ENCODE measurements at places on chromosomes 7 and 10.
A peak's percentile ranks its signal among the peaks of the same experiment; 100 is the strongest.

- peak; percentile 73 for DNase-seq
Observed at GRCh38 chr10:33193057-33193700, 141.3 kb downstream of the NRP1 start.

DNA sequence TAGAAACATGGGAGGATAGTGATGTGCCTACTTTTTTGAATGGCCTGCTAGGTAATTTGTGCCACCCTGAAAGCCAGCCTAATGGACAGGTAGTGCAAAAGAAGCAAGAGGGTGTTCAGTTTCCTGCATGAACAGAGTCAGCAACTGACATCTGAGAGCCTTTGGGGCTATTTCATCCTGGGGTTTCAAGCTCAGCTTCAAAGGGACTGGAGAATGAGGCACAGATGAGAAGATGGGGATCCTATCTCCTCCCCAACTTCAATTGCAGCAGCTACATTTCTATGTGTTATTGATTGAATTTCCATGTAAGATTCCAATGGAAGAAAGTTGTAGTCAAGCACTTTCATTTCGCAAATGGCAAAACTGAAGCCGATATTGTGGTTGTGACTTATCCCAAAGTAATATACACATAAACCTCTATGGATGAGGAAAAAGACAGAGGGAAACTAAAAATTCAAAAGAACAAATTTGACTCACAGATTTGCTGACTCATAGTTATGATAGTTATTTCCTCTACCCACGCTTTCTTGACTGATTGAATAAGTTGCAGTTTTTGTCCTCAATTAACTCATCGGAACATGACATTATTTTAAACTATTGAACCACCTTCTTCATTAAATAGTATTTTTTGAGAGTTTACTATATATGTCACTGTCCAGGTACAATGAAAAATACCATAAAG, 42.6 kb upstream of the NRP1 start:
- no peak for DNase-seq

DNA sequence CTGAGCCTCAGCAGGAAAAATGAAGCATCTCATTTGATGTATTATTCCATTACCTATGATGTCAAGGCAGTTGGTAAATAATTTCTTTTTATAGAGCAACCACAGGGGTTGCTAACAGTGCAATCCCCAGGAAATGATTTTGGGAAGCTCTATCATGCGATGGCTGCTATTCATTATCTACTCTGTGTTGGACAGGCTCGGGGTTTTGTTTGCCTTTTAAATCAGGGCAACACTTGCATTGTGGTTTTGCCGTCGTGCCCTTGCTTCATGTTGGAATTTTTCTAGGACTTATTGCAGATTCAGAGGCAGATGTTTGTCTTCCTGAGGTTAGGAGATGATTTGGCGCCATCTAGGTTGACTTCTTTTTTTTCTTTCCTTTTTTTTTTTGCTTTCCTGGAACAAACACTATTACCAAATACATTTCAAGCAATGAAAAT, 128.4 kb downstream of the BICC1 start:
- DNase-seq, result no peak

DNA sequence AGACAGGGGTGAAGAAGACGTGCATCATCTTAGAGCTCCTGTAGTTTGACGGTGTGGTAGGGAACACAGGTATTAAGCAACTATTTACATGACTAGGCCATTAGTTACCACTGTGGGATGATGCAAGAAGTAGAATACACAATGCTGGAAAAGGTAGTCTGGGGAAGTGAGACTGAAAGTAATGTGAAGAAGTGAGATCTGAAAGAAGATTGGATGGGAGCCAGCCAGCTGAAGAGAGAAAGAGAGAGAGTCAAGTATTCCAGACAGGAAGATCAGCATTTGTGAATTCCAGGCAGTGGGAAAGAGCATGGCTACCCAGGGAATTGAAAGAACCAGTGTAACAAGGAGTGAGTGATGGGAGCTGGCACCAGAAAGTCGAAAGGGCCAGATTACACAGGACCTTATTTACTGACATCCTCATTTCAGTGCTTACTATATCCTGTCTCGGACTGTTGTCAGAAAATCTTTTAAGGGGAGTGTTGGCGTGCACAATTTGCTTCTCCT, 4.0 kb upstream of the CFAP58 start:
- no peak for DNase-seq

DNA sequence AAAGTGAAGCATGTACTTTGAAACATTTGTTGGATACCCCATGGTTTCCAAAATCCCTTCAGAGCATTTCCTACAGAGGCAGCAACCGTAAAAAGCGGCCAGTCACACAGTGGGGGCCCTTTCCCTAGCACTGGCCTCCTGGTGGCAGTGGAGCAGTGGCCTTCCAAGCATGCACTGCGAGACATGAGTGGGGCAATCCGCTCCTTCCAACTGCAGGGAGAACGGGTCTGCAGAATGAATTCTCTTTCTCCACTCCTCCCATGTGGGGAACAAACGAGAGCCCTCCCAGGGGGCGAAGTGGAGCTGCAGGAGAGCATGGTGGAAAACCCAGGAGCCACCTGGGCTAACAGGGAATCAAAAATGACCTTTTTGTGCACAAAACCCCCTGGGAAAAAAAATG, 542.9 kb upstream of the GALNT17 start:
- DNase-seq, result no peak

- no peak for DNase-seq
Observed at GRCh38 chr10:13815756-13816155, 229.0 kb downstream of the PRPF18 start.

GRCh38 chr10:48478980-48479811, 125.7 kb downstream of the ARHGAP22 start:
- DNase-seq, result no peak

DNA sequence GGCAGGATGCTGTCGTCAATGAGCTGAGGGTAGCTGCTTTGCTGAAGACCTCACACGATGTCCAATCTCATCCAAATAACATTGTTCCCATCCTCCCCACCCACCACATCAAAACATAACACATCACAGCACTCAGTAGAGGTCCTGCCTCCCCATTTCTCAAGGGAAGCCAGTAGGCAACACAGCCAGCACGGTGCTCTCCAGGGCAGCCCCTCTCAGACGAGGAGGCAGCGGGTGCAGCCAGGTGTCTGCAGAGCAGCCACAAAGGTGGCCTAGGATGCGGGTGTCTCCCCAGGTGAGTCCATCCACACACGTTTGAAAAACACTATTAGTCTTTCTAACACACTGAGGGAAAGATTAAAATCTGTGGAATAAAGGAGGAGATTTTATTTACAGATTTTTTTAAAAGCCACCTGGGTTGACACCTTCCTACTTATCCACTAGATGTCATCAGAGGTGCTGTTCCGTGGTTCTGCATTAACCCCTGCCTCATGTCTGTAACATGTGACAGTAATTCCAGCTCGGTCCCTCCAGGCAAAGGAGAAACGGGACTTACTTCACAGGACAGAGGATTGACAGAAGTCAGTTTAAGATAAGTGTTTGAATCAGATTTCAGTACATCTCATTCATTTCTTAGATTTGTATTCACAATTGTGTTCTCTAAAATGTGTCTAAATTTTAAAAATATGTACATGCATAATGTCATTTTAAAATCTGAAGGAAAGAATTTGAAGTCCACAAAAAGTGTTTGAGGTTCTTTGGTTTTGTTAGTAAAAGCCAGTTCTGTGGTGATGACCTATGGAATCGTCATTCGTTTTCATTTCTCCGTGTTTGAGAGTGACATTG, 68.0 kb downstream of the LANCL2 start:
- no peak for DNase-seq

GRCh38 chr7:150385302-150385723, 6.2 kb downstream of the ZNF775 start:
- no peak for DNase-seq

DNA sequence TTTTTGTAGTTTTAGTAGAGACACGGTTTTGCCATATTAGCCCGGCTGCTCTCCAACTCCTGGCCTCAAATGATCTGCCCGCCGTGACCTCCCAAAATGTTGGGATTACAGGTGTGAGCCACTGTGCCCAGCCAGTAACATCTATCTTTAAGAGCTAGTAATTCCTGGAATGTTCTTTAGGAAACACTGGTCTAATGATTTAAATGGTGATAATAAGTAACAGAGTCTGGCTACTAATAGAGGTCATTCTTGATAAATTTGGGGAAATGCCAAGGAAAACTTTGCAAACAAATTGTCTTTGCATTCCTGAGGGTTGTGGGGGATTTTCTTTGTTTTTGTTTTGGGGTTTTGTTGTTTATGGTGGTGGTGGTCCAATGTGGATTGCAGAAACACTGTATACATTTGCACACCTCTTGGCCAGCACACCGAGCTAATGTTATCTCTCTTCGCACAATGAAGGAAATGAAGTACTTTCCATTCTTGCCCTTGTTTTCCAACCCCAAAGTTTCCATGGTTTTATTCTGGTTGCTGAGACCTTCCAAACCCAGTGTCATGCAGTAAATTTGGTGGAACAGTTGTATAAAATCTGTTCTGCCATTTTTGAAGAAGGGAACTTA, 51.3 kb upstream of the WIPF3 start:
- DNase-seq, result no peak

DNA sequence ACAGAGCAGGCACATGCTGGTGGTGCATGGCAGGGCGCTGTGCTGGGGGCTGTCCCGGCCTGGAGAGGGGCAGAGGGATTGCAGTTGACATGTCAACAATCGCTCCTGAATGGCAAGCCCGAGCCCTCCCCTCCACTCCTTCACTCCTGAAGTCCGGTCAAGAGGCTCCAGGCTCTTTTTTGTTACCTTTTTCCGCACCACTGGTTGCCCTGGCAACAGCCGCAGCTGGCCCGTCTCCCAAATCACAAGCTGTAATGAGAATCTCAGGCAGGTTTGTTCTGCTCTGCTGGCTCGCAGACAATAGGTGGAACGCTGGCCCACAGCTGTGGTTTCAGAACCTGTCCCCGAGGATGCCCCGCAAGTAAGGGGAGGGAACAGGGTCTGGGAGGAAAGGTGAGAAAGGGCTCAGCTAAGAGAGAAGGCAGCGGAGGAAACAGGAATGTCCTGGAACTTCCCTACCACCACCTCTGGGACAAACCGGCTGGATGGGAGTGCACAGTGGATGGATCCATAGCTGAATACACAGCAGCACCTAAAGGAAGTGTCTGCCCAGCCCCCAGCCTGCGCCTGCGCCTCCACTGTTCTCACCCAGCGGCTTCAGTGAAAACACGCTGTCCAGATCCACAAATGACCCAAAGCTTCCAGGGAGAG, 58.9 kb downstream of the CALML3 start:
- no peak for DNase-seq

GRCh38 chr10:30436671-30437030, 2.7 kb downstream of the MAP3K8 start:
- DNase-seq, result no peak

DNA sequence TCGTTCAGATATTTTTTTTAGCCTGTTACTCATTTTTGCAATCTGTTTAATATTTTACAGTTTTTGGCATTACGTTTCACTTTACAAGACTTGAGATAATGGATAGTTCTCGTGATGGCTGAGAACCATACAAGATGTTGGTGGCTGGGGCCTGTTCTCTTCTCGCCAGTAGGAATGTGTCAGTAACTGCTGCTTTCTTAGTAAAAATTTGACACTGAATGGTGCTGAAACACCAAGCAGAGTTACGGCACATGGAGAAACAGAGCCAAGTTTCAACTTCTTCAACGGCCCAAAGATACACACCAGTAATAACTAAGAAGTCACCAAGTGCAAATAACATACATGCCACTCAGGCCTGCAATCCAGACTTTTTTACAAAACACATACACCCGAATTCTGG, 130.4 kb downstream of the NRP1 start:
- DNase-seq, result no peak

- DNase-seq, result no peak
Observed at GRCh38 chr7:108136191-108136688, 6.1 kb upstream of the LAMB4 start.

GRCh38 chr10:89235073-89235798, 16.3 kb downstream of the LIPA start:
- DNase-seq, result no peak

DNA sequence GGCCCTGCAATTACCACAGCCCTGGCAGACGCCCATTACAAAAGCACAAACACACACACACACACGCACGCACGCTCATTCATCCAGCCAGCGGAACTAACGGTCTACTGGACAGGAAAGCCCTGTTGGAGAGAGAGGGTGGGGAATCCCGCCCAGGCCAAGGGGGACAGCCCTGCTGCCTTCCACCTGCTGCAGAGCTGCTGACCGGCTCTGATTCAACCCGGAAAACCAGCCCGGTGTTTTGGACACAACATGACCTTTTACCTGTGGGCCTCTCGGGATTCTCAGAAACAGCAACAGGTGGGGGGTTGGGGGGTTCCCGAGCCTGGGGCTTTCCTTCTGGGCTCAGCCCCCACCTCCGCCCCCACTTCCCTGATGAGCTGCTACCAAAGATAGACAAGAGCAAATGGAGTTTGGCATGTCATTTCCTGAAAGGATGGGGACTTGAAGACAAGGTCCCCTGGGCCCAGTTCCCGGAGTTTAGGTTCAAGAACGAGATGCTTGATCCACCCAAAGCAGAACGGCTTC, 18.5 kb upstream of the SERPINE1 start:
- no peak for DNase-seq

GRCh38 chr10:96352582-96352981, 6.2 kb downstream of the OPALIN start:
- DNase-seq, result no peak

DNA sequence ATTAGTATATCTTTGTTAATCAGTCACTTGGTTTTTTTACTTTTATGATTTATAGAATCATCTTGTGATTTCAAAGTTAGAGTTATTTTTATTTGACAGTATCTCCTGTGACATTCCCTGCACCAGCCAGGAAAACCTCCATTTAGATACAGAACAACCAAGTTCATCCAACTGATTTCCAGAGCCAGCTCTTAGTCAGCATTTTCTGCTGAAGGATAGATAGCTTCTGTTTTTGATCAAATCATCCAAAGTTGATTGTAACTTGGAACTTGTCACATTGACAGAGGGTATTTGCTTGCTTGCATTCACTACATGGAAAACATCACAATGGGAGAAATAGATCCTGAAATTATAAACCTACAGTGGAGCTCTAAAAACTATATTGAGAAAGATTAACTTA, 122.6 kb downstream of the PON1 start:
- DNase-seq, result no peak

- DNase-seq, result no peak
Observed at GRCh38 chr10:88791924-88792323, 10.6 kb upstream of the LIPM start.

GRCh38 chr10:100146875-100147650, 38.8 kb downstream of the ERLIN1 start:
- no peak for DNase-seq

DNA sequence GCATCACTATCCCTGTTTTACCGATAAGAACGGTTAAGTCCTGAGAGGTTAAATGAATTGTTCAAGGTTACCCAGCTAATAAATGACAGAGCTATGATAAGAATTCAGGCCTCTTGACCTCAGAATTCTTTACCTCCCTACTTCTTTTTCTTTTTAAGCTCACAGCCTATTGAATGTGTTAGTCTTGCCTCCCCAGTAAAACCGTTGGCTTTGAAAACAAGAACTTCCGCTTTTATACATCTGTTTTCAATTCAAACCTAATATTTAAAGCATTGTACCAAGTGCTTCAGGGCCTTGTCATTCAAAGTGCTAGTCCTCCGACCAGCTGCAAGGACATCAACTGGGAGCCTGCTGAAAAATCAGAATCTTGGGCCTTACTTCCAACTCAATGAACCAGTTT, 15.6 kb downstream of the SEC31B start:
- no peak for DNase-seq
